NCI-H2081 (cell line): ENCODE measurements at places on chromosomes 11 and 22.

- DNase-seq, result no peak
Measured at GRCh38 chr22:29012101-29012433, 49.6 kb downstream of the C22orf31 start.

GRCh38 chr11:76723548-76723947, 53.0 kb upstream of the LRRC32 start:
- no peak for DNase-seq

GRCh38 chr22:41217553-41218157, 12.5 kb downstream of the L3MBTL2 start:
- DNase-seq, result no peak

DNA sequence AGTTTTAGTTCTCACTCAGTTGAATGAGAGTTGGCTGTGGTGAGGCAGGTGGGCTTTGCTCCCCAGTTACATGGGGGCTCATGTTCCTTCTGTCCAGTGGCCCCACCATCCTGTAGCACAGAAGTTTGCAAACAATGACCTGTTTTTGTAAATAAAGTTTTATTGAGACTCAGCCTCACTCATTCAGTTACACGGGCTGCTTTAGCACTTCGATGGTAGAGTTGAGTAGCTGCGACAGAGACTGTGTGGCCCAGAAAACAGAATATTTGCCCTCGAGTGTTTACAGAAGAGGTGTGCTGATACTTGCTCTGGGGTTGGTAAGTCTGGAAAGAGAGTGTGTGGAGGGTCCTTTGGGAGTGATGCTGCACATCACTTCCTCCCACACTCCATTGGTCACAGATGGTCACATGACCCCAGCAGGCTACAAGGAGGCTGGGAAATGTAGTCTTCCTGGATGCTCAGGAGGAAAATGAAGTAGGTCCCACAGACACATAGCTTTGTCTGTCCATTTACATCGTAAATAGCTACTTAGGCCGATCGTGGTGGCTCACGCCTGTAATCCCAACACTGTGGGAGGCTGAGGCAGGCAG, 34.6 kb downstream of the IFT27 start:
- peak; percentile 16 for DNase-seq

- DNase-seq, result peak; percentile 80
Measured at GRCh38 chr11:118918128-118918685, 7.5 kb downstream of the BCL9L start.

- no peak for DNase-seq
Measured at GRCh38 chr11:34425360-34425759, 13.4 kb upstream of the CAT start.

GRCh38 chr11:132556316-132556715, 976.0 kb downstream of the OPCML start:
- DNase-seq, result no peak
